ENCODE measurements at places on chromosomes 1 and 21.

DNA sequence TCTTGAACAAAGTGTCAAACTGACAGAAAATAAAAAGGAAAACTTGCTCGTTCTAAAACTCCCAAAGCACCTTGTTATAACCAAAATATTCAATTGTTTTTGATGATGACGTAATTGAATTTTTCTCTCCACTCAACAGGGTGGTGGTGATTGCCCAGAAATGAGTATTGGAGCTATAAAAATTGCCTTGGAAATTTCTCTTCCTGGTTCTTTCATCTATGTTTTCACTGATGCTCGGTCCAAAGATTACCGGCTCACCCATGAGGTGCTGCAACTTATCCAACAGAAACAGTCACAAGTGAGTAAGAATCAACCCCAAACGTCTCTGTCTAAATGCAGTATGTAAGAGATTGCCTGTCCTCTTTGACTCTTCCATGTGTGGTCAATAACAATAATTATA, 130.1 kb downstream of the HMCN1 start:
- DNase-seq: no peak

DNA sequence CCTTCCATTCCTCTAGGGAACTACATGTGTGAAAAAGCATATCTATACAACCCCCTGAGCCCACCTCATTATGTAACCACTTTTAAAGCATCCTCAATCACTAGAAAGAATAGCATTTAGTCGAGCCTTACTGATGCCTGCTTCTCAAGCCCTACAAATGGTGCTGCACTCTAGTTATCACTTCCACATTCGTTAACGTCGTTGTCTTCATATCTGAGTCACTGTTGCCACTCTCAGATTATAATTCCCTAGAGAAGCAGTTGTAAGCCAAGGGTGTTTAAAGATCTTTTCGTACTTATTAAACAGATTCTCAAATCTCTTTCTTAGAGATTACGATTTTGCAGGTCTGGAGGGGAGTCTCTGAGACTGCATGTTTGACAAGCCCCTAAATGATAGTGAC, 16.5 kb downstream of the ATP1B1 start:
- no peak for DNase-seq

GRCh38 chr1:246338098-246338497, 169.0 kb downstream of the SMYD3 start:
- DNase-seq: no peak

DNA sequence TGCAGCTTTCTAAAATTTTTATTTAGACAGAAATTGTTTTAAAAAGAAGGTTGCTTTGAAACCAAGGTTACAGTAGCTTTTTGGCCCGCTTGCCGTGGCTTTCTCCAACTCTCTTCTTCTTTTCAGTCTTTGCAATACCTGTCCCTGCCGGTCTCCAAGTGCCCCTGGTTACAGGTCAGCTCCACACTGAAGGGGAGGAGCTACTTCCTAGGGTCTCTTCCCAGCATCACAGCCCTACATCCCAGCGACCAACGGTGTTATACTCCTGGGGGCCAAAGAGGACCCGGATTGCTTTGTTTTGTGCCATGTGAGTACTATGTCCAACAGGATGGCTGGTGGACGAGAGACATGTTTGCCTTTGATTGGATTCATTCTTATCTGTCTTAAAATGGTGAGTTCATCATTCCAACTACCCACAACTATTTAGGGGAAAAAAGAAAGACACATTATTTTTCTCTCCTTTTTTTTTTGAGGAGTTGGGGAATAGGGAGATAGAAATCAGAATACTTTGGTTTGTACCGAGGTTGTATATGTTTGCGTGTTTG, at the start of gene FNDC7:
TSS of gene FNDC7 (plus strand) at position 303 of the 545 bp plus-strand sequence. CDS start at position 329, 26 bp downstream.
- no peak for DNase-seq

DNA sequence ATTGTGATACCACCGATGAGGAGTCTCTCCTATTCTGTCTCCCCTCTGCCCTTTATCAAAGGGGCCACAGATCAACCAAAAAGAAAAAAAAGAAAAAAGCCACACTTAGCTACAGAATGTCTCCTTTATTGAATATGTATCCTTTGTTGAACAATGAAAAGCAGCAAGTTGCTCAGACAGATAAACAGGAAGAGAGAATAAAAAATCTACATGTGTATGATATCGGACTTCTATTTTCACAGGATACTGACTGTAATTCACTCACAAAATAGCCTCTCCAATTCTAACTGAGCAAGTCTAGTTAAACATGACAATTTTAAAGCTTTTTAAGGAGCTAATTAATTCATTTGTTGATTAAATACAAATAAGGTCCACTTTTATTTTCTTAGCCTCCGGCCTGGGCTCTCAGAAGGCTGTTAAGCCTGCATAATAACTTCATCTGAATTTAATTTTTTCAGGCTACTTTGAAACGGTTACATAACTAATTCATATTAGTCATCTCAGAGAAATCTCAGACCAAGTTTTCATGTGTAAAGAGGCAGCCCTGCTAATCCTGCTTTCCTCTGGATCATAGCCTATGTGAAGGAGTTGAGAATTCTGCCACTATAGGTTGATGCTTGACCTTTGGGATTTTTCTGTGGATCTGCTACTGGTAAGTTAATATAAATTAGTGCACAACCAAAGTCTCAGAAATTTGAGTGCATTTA, 304.1 kb upstream of the NR5A2 start:
- DNase-seq: no peak

DNA sequence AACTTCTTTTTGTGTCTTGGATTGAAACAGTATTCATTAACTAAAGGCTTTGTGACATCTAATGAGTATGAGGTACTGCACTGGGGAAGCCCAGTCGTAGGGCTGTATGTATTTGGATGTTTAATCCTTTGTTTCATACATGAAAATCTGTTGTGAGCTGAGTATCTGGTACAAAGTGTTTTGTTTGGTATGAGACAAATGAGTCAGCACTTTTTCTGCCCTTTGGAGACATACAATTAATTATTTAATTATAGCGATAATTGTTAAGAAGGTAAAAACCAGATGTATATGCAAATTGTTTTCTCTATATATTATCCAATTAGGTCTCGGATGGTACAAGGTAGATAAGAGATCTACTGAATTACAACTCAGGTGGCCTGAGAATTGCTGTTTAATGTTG, 36.3 kb downstream of the MARK1 start:
- no peak for DNase-seq

GRCh38 chr1:37660664-37661063, 26.0 kb upstream of the RSPO1 start:
- no peak for DNase-seq

GRCh38 chr1:184199036-184199435, 147.5 kb downstream of the TSEN15 start:
- no peak for DNase-seq

DNA sequence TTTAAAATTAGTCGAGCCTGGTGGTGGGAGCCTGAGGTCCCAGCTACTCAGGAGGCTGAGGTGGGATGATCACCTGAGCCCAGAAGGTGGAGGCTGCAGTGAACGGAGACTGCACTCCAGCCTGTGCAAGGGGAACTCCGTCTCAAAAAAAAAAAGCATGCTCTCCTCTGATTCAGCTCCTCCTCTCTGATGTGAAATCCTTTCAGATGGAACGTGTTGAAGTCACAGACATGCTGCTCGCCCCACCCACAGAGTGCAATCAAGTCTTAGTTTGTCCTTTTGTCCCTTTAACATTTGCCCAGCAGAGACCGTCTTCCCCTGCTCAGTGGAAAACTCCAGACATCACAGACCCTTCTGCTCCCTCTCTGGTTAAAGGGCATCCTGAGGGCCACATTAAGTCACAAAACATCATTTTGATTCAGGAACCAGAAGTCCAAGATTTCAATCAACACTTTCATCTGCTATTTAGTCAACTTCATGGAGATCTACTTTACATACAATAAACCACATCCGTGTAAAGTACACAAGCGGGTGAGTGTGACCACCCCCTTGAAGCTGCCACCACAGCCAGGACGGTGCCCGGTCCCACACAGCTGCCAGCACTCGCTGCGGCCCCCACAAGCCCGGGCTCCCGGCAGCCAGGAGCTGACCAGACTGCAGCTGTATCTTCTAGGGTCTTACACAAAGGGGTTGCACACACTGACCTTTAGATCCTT, 18.9 kb upstream of the RNF223 start:
- DNase-seq: no peak

GRCh38 chr1:50060279-50060678, 36.5 kb upstream of the AGBL4 start:
- DNase-seq: no peak

DNA sequence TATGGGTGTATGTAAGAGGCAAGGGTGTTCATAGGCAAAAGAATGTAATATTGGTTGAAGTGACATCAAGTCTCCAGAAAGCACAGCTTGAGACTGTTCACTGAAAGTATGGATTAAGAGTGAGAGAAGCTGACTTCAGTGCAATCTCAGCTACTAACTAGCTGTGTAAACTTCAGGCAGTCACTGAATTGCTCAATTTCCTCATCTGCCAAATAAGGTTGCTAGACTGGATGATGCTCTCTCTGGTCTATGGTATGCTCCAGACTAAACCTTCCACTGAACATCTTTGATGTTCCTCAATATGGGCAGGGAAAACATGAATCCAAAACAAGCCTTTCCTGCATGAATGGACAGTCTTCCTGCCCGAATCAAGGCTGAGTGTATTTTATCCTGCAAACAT, 111.8 kb upstream of the USH2A start:
- no peak for DNase-seq

DNA sequence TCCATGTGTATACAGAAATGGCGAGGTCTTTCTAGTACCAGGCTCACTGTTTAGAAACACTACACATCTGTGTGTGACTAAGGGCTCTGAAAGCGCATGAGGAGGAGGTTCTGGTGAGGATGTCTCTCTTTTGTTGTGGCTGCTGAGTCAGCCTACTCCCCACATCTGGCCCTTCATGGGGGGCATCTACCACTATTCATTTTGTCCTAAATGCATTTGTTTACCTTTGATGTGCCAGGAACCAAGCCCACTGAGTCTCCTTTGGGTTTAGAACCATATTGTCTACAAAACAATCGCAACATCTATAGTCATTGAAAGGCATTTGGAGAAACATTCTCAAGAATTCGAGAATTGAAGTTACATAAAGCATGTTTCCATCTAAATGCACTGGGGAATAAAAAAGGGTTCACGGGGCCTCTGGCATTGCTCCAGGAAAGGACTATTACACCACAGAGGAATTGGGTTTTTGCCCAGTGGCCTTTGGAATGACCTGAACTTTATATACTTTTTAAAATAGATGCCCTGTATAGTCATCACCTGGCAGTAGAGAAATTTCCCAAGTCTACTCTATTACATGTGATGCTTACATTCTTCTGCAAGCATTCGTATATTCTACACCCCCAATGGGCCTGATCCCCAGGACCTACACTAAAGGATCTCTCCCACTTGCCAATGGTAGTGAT, 35.1 kb upstream of the ADORA3 start:
- DNase-seq: no peak

DNA sequence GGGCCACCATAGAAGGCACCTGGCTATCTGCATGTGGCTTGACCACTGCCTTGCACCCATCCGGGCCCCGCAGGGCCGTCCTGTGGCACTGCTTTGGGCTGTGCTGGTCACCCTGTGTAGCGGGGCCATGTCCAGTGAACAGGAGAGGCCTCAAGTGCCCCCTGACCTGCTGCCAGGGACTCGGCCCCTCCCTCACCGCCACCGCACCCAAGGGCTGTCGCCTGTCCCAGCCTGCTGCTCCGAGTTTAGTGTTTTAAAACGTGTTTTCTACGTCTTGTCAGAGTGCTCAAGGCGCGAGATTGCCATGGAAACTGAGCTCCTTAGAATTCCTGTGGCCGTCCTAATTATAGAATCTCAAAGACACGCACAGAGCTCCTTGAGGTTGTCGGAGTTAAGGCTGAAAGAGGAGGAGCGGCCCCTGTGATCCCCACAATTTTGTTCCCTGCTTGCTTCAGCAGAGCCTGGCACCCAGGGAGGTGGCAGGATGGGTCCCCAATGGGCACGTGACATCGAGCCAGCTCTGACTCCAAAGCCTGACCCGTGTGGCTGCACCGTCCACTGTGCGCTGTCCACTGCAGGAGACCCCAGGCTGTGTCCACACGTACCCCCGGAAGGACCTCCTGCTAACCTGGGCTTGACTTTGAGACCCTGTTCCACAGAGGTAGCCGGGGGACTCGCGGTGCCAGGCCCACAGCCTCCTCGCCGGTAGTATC, 66.2 kb downstream of the FAAP20 start:
- no peak for DNase-seq

DNA sequence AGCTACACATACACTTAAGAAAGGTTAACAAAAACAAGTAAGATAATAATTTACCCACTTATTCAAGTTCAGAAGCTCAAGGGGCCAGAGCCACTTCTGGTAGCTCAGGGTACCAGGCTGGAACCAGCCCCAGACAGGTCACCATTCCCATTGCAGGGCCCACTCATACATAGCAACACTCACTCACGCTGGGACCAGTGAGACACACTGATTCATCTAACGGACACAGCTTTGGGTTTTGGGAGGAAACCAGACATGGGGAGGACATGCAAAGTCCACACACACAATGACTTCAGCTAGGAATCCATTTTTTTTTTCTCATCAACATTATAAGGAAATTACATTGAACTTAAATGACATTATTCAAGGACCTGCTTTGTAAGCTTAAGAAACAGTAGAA, 169.1 kb downstream of the ZC3H11B start:
- no peak for DNase-seq

GRCh38 chr1:233357595-233358397, 30.3 kb downstream of the MAP3K21 start:
- no peak for DNase-seq

- DNase-seq: no peak
Measured at GRCh38 chr1:48679859-48680258, 96.8 kb downstream of the BEND5 start.

DNA sequence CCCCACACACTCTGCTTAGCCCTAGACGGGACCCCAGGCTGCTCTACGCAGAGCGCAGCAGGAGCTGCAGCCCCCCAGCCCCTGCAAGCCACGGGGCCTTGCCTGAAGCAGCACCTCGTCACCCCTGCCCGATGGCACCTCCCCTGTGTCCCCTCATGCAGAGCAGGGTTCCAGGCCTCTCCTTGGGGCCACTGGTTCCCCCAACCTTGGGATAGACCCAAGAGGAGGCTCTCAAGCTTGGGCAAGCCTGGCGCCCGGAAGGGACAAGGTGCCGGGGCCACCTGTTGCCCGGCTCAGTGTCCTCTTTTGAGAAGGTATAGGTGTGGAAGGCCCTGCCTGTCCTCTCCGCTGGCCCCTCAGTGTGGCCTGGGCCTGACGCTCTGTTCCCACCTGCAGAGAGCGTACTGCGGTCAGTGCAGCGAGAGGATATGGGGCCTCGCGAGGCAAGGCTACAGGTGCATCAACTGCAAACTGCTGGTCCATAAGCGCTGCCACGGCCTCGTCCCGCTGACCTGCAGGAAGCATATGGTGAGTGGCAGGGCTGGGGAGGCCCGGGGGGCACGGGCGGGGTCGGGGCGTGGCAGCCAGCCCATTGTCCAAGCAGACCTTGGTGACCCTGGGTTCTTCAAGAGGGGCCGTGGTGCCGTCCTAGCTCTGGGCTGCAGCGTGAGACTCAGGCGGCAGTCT, 50.6 kb downstream of the FAAP20 start:
- DNase-seq: no peak

All from stimulated activated CD4-positive, alpha-beta T cell treated with anti-CD3 and anti-CD28 coated beads, Interleukin-4, amount 100 ng/mL, for 48 hours (primary cell).